Thoracic aorta (tissue), 2 donors: ENCODE measurements at places on chromosomes 16 and 17. TPM values are rescaled to one million over a fixed set of nuclear protein-coding genes. Genes with fewer than 3 reads are reported as not detected.

GRCh38 chr17:70332356-70333210, 163.3 kb downstream of the KCNJ2 start:
- no peak for DNase-seq

GRCh38 chr17:17353625-17354484, 50.7 kb downstream of the NT5M start:
- no peak for DNase-seq

NT5C gene
- total RNA-seq: 57.9 TPM

DNA sequence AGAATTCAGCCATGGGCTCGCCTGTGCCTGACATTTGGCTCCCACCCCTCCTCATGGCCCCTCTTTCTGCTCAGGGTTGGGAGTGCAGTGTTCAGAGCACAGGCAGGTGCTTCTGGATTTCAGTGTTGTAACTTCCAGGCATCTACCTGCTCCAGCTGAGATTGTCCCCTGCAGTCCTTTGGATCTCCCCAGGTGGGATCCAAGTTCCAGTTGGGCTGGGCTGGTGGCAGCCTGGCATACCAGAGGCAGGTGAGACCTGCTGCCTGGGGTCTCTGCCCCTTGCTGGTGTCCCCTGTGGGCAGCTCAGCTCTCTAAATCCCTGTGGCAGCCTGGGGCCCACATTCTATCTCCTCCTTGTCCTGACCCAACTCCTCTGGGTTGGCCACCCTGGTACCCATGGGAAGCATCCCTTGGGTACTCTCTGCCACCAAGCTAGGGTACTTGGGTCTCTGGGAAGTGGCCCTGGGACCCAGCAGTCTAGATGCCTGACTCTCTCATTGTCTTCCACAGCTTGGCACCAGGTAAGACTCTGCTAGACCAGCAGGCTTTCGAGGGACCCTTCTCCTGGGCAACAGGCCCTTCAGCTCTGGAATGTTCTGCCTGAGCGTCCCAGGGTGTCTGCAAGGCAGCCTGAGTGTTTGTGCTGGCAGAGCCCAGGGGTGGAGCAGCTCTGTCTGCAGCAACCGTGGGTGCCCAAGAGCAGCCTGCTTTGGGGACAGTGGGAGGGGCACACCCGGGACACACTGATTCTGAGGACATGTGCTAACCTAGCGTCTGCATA, 42.5 kb downstream of the DNAH17 start:
- DNase-seq: no peak

- no peak for DNase-seq
Observed at GRCh38 chr16:73023320-73023719, 24.6 kb downstream of the ZFHX3 start.

EXOC7 gene
- total RNA-seq: 79.7 TPM

GRCh38 chr17:49928837-49929475, 40.0 kb upstream of the DLX4 start:
- DNase-seq: no peak

WFDC1 gene
- total RNA-seq: 203 TPM

GRCh38 chr16:13099822-13100221, 198.4 kb downstream of the SHISA9 start:
- no peak for DNase-seq

DNA sequence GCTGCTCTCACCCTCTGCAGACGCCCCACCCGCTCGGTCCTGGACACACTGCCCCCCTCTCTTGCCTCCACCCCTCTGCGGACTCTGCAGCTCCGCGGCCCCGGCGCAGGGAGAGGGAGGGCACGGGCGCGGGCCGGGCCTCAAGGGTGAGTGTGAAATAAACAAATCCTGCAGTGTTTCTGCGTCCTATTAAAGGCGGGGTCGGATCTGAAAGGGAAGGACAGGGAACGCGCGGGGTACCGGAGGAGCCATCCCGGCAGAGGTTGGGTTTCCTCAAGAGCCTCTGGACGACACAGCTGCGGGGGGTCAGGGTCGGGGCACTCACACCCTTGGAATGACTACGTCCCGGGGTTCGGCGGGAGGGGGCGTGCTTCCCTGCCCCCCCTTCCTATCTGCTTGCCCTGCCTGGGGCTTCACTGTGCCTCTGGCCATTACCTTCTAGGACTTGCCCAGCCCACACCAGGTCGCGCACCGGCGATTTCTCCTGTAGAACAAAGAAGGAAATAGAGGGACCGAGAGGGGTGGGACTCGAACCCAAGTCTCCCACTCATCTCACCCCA, 466 bp upstream of the HSF4 start:
- no peak for DNase-seq

- no peak for DNase-seq
Observed at GRCh38 chr16:84266451-84266850, 26.6 kb upstream of the KCNG4 start.

ZNF830 gene
- 20.1 TPM for total RNA-seq

- no peak for DNase-seq
Observed at GRCh38 chr16:83899272-83899897, 470 bp downstream of the MLYCD start.

DNA sequence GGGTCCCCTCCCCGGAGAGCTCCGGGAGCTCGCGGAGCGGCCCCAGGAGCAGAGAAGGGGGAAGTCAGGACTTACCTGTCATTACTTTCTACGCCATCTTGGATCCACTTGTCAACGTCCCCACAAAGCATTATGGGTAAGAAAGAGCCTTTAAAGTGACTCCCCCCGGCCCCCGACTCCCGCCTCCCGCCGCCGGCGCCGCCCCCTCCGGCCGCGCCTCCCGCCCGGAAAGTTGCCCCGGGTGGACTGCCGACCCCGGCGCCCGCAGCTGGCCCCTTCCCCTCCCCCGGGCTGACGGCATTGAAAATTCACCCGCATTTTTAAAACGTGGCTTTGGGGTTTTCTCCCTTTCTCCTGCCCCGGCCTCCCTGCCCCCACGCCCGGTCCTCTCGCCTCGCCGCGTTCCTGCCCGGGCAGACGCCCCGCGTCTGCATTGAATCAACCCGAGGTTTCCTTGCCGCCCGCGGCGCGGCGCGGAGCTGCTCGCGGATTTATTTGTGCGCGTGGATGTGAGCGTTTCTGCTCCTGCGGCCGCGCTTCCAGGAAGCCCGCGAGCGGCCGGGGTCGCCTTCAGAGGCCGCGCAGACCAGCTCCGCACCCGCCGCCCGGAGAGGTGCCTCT, at the start of gene HELZ:
TSS of gene HELZ (minus strand) at position 124 of the 621 bp plus-strand sequence. CDS start 26,392 bp downstream, outside the sequence.
- no peak for DNase-seq

IL21R gene
- total RNA-seq: 1.8 TPM

TRPV3 gene
- not detected for total RNA-seq

GRCh38 chr16:46743232-46743719, 4.9 kb downstream of the MYLK3 start:
- DNase-seq: no peak
